Adrenal gland (tissue), 19 donors: ENCODE measurements at places on chromosomes 7 and 10. TPM values are rescaled to one million over a fixed set of nuclear protein-coding genes. Genes with fewer than 3 reads are reported as not detected.

PPP1R3C gene
- total RNA-seq = 52.9 TPM

C10orf95 gene
- total RNA-seq = not detected

NEUROD6 gene
- not detected for total RNA-seq

PTF1A gene
- not detected for total RNA-seq

HEPACAM2 gene
- 0.23 TPM for total RNA-seq

SLC26A3 gene
- not detected for total RNA-seq

MYL10 gene
- total RNA-seq = not detected

MTURN gene
- 4.6 TPM for total RNA-seq

INMT gene
- 113 TPM for total RNA-seq

ZNF239 gene
- 3.2 TPM for total RNA-seq

UPP1 gene
- total RNA-seq = 23.7 TPM

PRKG1 gene
- 24.3 TPM for total RNA-seq

POLR2J2 gene
- 6.2 TPM for total RNA-seq

OR2A42 gene
- total RNA-seq = 0.14 TPM

PHKG1 gene
- total RNA-seq = 8.5 TPM

PTN gene
- total RNA-seq = 6.7 TPM

TLX1 gene
- not detected for total RNA-seq

FGL2 gene
- total RNA-seq = 31.3 TPM

LBX1 gene
- not detected for total RNA-seq
